ENCODE measurements at places on chromosomes 7 and 10.

DNA sequence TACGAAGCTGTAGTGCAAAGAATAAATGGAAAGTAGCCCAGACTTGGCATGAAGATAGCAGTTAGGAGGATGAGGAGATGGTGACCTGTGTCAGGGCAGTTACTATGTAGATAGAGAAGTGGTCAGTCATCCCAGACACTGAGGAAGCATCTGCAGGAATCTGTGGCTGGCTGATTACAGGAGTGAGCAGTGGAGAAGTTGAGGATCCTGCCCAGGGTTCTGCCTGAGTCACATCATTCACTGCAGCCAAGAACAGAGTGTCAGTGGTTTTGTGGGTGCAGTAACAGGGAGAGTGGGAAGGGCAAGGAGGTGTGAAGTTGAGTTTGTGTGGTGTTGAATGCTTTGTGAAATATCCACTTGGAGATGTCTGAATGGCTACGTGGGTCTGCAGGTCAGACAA is 676.4 kb upstream of the NRP1 start:
- no peak for DNase-seq

- DNase-seq, result no peak
These were observed 47.4 kb downstream of the SGMS1 start for GRCh38 chr10:50576245-50576815.

- DNase-seq, result no peak
These were observed 106.4 kb upstream of the DNAJB12 start for GRCh38 chr10:72461085-72461484.

DNA sequence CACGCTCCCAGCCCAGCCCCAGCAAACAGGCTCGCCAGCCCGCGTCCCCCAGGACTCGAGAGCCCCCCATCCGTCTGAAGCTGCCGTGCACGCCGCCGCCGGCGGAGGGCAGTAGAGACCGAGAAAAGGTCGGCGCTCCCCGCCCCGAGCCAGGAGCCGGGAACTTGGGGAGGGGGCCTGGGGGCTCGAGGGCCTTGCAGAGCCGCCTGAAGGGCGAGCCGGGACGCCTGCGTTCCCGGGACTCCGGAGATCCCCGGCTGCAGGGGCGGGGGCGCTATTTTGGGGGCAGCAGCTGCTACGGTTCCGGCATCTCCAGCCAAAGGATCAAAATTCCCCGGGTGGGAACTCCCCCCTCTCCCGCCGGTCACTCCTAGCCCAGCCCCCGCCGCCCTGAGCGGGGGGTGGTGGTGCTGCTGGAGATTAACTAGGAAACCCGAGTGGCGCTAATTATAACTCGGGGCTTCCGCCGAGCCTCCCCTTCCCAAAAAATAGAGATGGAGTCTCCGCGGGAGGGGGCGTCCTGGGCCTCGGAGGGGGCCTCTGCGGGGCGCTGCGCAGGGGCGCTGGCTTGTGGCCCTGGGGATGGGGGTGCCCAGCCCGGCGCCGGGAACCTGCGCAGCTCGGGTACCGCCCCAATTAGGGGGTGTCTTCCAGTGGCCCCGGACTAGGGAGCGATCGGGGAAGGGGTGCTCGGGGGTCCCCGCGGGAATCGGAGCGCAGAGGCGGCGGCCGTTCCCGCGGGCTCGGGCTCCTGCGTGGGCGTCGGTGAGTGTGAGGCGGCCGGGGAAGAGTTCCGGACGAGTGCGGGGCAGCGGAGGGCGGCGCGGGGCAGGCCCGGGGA is 608 bp downstream of the ACHE start:
- no peak for DNase-seq

- no peak for DNase-seq
These were observed 254.3 kb downstream of the ELFN1 start for GRCh38 chr7:1924258-1924817.

DNA sequence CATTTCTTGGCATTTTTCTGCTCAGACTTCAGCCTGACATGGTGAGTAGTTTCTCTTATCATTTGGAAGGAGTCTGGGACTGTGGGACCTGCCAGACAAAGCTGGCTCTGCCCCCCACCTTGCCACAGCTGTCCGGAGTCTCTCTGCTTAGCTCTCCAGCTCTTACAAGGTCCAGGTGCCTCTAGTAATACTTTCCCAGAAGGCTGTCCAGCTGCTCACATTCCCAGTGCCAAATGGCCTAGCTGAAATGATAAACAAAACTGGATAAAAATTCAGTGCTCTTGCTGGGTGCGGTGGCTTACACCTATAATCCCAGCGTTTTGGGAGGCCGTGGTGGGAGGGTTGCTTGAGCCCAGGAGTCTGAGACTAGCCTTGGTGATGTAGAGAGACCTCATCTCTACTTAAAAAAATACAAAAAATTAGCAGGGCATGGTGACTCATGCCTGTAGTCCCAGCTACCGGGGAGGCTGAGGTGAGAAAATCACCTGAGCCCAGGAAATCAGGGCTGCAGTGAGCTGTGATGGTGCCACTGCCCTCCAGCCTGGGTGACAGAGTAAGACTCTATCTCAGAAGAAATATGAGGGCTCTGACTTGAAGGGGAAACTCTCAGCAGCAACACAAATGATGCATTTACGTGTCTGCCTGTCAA is 86.8 kb downstream of the C10orf90 start:
- DNase-seq, result no peak

GRCh38 chr7:3074459-3074821 is 30.8 kb upstream of the CARD11 start:
- DNase-seq, result no peak

Data from stimulated activated CD4-positive, alpha-beta T cell treated with anti-CD3 and anti-CD28 coated beads, Interleukin-1b, Interleukin-23, amount 100 ng/mL, for 1 hour (primary cell).